ENCODE measurements at places on chromosomes 11 and 22. TPM values are rescaled to one million over a fixed set of nuclear protein-coding genes. Genes with fewer than 3 reads are reported as not detected.

DNA sequence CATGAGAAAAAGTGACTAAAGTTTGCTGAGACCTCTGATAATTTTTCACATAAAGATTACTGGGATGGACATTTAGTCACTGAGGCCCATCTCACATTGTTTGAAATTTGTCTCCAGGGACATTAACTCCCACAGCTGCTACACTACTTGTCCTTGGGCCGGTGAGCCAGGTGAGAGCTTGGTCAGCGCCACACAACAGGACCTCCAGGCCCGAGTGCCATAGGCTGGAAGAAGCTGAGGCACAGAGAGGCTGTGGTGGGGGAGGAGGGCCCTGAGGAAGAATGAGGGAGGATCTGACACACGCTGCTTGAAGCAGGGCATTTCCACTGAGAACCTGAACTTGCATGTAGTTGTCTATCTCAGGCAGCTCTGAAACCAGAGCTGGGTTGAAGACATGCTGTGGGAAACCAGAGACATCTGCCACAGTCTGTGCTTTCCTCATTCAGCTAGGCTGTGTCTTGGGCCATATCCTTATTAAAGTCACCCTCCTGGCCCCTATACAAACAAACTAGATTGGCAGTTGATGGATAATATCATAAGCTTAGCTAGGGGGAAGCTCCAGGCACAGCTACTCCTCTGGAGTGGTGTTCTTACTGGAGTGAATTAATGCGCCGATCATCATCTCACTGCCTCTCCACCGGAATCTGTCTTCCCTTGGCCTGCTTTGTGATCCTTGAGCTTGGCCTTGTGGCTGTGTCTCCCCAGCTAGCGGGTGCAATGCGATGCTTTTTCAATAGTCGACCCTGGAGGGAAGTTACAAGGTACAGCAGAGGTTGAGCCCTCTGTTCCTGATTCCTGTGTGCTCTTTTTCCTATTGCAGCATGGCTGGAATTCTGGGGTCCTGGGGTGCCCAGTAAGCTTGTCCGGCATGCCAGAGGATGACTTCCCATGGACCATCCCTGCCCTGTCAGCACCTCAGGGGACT, 225.3 kb upstream of the B3GAT1 start:
- no peak for DNase-seq
- H3K36me3 ChIP-seq: no peaks in the 10 kb centered on the region
- no peaks in the 10 kb centered on the region for H3K27me3 ChIP-seq
- H3K4me1 ChIP-seq: no peaks in the 10 kb centered on the region

DNA sequence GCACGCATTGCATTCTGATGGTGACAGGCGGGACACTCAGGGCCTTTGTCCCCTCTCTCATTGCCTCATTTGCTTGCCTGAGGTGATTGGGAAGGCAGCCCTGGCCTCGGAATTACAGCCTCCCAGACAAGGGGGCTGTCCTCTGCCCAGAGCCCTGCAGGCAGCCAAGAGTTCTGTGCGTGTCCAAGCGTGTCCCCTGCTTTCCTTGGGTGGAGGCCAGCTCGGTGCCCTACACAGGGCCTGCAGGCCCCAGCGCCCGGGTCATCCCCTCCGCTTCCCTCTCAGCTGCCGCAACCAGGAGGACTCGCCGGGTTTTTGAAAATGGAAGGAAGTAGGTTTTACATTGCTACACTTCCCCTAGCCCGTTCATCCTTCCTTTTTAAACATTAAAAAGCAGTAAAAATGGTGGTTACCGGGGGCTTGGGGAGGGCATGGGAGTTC, 1.9 kb downstream of the GRAMD4 start:
- no peak overlapping the region for H3K4me3 ChIP-seq
- H3K27ac ChIP-seq: no peak overlapping the region
- no peaks in the 10 kb centered on the region for H3K4me1 ChIP-seq
- H3K36me3 ChIP-seq: no peaks in the 10 kb centered on the region
- no peaks in the 10 kb centered on the region for H3K27me3 ChIP-seq

- H3K4me3 ChIP-seq: no peak overlapping the region
- H3K27ac ChIP-seq: no peak overlapping the region
- DNase-seq: no peak
- H3K27me3 ChIP-seq: no peaks in the 10 kb centered on the region
- no peaks in the 10 kb centered on the region for H3K4me1 ChIP-seq
These were observed 17.8 kb downstream of the EED start for GRCh38 chr11:86262387-86262786.

DNA sequence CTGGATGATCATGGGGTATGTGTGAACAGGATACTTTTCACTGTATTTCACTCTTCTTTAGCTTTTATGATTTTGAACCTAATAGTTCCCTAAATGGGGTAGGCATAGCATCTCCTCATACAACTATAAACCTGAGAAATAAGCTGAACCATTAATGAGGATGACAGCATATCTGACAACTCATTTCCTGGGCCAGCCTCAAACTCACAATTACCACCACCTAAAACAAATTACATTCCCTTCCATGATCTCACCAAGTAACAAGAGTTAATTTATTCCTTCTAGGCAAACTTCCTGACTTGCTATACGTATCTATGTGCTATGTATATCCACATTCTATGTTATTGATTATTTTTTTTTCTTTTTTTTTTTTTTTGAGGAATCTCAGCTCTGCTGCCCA, 23.0 kb downstream of the SIK3 start:
- DNase-seq: no peak
- peaks cover 40% of the 10 kb centered on the region for H3K4me1 ChIP-seq
- H3K36me3 ChIP-seq: no peaks in the 10 kb centered on the region

DNA sequence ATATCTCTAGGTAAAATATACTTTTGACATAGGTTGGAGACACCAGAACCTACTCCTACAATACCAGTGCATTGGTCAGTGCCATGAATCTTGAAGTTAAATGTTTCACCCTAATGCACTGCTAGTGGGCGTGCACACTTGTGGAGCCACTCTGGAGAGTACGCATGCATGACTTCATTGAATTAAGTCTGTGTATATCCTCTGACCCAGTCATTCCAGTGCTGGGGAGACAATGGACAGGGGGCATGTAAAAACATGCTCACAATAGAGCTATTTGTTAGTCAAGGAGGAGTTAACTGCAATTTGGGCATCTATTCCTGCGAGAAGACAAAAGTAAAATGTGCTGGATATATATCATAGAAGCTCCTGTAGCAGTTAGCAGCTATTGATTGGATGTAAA, 335.4 kb upstream of the NCAM1 start:
- H3K36me3 ChIP-seq: no peaks in the 10 kb centered on the region
- peaks cover 2% of the 10 kb centered on the region for H3K27me3 ChIP-seq
- H3K27ac ChIP-seq: no peak overlapping the region
- H3K4me3 ChIP-seq: no peak overlapping the region
- H3K4me1 ChIP-seq: no peaks in the 10 kb centered on the region

The OR8A1 gene
- not detected for total RNA-seq

The AIFM3 gene
- 0.59 TPM for total RNA-seq

The APOA5 gene
- total RNA-seq: not detected

GRCh38 chr11:31802990-31803812, 7.9 kb downstream of the PAX6 start:
- peaks cover 99% of the 10 kb centered on the region for H3K27me3 ChIP-seq
- peaks cover 12% of the 10 kb centered on the region for H3K4me1 ChIP-seq
- no peak overlapping the region for H3K27ac ChIP-seq
- H3K36me3 ChIP-seq: no peaks in the 10 kb centered on the region

GRCh38 chr11:120028181-120028896, 109.6 kb downstream of the TRIM29 start:
- no peaks in the 10 kb centered on the region for H3K36me3 ChIP-seq
- H3K27ac ChIP-seq: no peak overlapping the region
- no peaks in the 10 kb centered on the region for H3K4me1 ChIP-seq

GRCh38 chr11:126153972-126154371, 57.5 kb downstream of the RPUSD4 start:
- no peak for DNase-seq
- no peaks in the 10 kb centered on the region for H3K36me3 ChIP-seq
- H3K4me1 ChIP-seq: no peaks in the 10 kb centered on the region
- H3K4me3 ChIP-seq: no peak overlapping the region
- H3K27me3 ChIP-seq: peaks cover 35% of the 10 kb centered on the region
- no peak overlapping the region for H3K27ac ChIP-seq

- no peak for DNase-seq
- H3K36me3 ChIP-seq: no peaks in the 10 kb centered on the region
- peaks cover 8% of the 10 kb centered on the region for H3K4me1 ChIP-seq
- no peak overlapping the region for H3K4me3 ChIP-seq
- H3K27me3 ChIP-seq: no peaks in the 10 kb centered on the region
These were observed 30.2 kb upstream of the APOL5 start for GRCh38 chr22:35687461-35687860.

DNA sequence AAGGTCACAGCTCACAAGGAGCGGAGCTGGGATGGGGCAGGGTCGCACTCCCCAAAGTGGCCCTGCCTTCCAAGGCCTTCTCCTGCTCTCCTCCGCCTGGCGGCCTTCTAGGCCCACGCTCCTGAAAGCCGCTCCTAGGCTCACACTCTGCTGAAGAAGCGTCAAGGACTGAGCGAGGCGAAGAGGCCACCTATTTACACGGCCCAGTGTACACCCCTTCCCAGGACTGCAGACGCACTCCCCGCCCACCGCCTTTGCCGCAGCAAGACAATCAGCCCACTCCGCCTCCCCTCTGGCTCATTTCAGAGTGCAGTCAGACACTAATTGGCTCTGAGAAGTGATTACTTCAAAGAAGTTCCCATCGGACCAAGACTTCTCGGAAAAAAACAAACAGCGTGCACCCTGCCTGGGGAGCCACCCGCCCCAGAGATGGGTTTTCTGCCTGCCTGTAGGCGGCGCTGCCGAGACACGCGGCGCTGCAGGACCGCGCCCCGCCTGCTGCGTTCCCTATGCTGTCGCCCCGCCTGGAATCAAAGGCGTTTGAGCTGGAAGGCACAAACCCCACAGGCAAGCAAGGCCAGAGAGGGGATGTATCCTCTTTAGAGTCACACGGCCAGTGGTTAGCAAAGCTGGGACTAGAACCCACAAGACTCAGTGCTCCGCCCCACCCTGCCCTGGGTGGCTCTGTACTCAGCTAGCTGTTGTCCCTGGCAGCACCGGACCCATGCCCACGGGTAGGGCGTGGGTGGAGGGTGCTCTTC, 414.8 kb downstream of the BUD13 start:
- no peak for DNase-seq
- H3K27me3 ChIP-seq: no peaks in the 10 kb centered on the region
- no peaks in the 10 kb centered on the region for H3K36me3 ChIP-seq

The WBP2NL gene
- 0.72 TPM for total RNA-seq

DNA sequence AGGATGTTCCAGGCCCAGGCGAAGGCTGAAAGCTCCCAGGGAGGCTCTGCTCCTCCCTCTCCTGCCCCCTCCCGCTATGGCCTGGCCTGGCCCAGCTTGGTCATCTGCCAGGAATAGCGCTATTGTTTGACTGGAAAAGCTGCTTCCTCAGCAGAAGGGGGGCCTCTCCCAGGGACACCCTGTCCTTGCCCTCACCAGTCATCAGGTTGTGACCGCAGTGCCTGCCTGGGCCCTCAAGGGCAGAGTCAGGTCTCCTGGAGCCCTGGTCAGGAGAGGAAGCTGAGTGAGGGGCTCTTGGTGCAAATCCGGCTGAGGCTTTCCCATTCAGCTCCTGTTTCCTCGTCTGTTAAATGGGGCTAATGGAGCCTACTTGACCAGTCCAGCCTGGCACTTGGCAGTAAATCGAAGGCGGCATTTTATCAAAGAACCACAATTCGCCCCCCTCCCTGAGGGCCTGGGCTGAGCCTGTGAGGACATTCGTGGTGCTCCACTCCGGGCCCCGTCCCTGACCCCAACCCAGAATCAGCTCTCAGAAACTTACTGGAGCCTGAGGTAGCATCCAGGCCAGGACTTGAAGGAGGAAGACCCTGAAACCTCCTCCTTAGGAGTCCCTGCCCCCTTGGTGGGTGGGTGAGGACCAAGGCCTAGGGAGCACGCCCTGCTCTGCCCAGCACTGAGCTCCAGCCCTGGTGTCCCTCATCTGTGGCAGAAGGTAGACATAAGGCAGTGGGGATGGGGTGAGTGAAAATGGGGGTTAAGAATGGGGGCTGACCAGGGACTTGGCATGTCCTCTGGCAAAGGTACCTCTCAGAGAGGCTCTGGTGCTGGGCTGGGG, 2.0 kb upstream of the CASTOR1 start:
- H3K4me3 ChIP-seq: no peak overlapping the region
- no peaks in the 10 kb centered on the region for H3K27me3 ChIP-seq
- peaks cover 36% of the 10 kb centered on the region for H3K36me3 ChIP-seq
- peak overlapping the region; percentile 6 for H3K27ac ChIP-seq

- H3K27me3 ChIP-seq: no peaks in the 10 kb centered on the region
- H3K36me3 ChIP-seq: peaks cover 49% of the 10 kb centered on the region
- peaks cover 16% of the 10 kb centered on the region for H3K4me1 ChIP-seq
- no peak overlapping the region for H3K27ac ChIP-seq
- no peak for DNase-seq
These were observed 4.1 kb downstream of the RTCB start for GRCh38 chr22:32407936-32408335.

The C11orf52 gene
- 1.2 TPM for total RNA-seq

- H3K4me3 ChIP-seq: no peak overlapping the region
- H3K36me3 ChIP-seq: no peaks in the 10 kb centered on the region
- no peak overlapping the region for H3K27ac ChIP-seq
- no peak for DNase-seq
These were observed 75.1 kb upstream of the CADM1 start for GRCh38 chr11:115579181-115579825.

DNA sequence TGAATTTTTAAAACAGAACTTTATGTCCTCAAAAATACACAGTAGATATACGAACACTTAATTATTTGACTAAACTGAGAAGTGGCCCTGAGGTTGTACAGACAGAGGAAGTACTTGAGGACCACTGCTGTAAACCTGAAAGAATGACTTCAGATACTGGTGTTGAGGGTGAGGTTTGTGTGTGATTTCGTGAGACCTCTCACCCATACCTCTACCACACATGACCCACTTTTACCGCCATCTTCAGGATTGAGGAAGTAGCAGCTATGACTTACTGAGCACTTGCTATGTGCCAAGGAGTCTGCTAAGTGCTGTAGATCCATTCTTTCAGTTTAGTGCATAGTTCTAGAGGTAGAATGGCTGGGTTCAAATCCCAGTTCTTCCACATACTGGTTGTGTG, 21.9 kb downstream of the MMP13 start:
- H3K27ac ChIP-seq: no peak overlapping the region
- no peaks in the 10 kb centered on the region for H3K4me1 ChIP-seq
- peaks cover 9% of the 10 kb centered on the region for H3K27me3 ChIP-seq
- H3K36me3 ChIP-seq: no peaks in the 10 kb centered on the region
- H3K4me3 ChIP-seq: no peak overlapping the region

GRCh38 chr11:107397357-107397756, 60.3 kb downstream of the CWF19L2 start:
- H3K36me3 ChIP-seq: no peaks in the 10 kb centered on the region
- no peaks in the 10 kb centered on the region for H3K27me3 ChIP-seq

The CLDN5 gene
- total RNA-seq: not detected

All from osteoblast (primary cell).